Esophagus muscularis mucosa (tissue), 4 donors: ENCODE measurements at places on chromosomes 13 and 19. TPM values are rescaled to one million over a fixed set of nuclear protein-coding genes. Genes with fewer than 3 reads are reported as not detected.

GRCh38 chr19:29942404-29943261, 594 bp downstream of the URI1 start:
- DNase-seq = no peak

- no peak for DNase-seq
Measured at GRCh38 chr13:54574791-54575190, 1546.2 kb downstream of the OLFM4 start.

DNA sequence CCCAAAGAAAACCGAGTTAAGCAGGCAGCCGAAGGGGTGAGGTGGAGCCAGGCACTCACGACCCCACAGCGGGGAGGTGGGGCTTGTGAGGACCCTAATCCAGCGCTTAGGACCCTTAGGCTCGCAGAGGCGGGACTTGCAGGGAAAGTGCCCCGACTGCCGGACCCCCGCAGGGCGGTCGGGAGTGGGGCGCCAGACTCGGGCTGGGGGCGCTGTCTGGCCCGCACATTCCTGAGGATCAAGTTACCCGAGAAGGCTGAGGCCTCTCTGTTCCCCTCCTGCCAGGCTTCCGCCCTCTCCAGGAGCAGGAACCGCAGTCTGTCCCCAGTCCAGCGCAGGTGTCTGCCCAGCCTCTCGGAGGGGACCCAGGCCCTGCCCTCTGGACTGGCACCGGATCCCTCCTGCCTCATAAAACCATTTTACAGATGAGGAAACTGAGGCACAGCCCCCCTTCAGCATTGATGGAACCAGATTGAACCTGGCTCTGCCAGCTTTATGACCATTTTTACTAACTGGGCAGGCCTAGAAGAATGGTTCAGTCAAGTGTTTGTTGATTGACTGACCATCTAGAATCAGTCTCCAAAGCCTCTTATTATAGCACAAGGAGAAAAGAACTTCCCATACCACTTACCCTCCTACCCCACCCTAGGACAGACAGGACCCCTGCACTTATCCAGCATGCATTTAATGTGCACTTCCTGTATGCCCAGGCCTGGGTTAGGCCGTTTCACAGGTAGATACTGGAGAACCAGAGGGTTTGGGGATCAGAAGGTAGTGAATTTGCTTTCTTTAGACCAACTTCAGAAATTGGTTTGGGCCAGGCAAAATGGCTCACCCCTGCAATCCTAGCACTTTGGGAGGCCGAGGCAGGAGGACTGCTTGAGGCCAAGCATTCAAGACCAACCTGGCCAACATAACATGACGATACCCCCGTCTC, 6.7 kb upstream of the JUND start:
- no peak for DNase-seq

- no peak for DNase-seq
Measured at GRCh38 chr19:41745756-41746155, 9.6 kb upstream of the CEACAM6 start.

GRCh38 chr13:43629691-43630480, 156.9 kb downstream of the ENOX1 start:
- no peak for DNase-seq

DNA sequence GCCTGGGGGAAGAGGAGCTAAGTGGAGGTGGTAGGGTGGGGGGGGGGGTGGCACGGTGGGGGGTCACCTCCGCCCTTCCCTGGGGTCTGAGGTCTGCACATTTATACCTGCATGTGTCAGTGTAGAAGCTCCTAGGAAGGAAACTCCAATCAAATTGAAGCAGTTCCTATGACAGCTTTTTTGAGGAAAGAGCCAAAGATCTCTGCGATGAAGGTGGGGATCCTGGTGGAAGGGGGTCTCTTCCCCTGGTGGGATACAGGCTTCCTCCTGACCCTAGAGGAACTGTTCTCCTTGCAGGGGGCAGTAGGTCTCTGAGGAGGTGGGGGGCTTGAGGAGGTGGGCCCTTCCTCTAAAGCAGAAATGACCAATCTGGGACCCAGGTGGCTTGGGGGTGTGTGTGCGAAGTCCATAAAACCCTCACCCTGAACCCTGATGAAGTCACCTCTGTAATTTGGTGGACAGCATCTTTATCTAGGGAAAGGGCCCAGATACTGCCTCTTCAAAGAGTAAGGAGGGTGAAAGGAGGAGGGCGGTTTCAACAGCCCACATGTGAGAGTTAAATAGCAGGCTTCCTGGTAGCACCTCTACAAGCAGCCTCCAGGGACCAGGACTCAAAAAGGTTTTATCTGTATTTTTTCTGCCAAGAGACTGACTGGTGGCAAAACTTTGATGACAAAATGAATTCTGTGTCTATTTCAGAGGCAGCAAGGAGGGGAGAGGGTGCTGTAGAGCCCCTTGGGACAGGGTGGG, 12.9 kb downstream of the RANBP3 start:
- DNase-seq = no peak

DNA sequence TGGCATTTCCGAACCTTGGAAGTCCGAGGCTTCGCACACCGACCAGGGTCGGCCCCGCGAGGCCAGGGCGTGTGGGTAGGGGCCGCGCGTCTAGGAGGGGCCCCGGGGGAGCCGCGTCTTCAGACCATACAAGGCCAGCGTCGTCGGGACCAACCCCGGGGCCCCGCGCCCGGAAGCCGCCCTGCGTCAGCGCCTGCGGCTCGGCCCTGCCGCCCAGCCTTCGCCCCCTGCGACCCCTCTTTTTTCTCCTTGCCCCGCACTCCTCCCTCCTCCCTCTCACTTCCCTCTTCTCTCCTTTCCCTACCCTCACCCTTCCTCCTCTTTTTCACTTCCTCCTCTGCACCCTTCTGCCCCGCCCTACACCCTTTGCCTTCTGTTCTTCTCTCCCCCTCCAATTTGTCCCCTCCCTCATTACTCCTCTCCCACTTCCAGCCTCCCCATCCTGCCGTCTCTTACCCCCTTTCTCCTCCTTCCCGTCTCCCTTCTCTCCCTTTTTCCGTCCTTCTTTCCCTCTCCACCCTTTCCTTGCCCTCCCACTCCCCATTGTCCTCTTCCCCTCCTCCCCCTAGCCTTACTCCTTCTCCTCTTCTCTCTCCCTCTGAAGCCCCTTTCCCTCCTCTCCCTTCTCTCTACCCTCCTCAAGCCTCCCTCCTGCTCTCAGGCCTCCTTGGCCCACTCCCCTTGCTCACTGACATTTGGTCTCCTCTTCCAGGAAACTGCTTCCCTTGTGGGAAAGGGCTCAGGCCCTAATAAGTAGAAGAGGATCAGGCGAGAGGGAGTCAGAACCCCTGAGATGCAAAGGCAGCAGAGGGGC, 2.2 kb upstream of the PLEKHG2 start:
- no peak for DNase-seq

DNA sequence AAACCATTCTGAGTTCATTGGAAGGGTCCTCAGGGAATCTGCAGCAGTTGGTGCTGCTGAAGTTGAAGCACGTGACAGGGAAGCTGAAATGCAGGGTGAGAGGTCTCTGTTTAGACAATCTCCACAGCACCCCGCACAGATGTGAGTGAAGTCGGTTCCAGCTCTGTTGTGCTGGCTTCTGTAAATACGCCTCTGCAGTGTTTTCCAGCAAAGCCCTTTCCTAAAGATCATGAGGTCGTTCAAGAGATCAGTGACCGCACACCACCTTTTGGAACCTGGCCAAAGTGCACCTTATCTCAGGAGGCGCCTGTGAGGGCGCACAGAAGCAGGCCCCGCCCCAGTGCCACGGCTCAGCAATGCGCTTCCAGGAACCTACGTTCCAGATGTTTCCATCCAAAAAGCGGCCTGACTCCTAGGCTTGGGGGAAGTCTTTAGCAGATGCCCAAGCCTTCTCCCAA, 10.8 kb downstream of the CUL4A start:
- DNase-seq = no peak

DNA sequence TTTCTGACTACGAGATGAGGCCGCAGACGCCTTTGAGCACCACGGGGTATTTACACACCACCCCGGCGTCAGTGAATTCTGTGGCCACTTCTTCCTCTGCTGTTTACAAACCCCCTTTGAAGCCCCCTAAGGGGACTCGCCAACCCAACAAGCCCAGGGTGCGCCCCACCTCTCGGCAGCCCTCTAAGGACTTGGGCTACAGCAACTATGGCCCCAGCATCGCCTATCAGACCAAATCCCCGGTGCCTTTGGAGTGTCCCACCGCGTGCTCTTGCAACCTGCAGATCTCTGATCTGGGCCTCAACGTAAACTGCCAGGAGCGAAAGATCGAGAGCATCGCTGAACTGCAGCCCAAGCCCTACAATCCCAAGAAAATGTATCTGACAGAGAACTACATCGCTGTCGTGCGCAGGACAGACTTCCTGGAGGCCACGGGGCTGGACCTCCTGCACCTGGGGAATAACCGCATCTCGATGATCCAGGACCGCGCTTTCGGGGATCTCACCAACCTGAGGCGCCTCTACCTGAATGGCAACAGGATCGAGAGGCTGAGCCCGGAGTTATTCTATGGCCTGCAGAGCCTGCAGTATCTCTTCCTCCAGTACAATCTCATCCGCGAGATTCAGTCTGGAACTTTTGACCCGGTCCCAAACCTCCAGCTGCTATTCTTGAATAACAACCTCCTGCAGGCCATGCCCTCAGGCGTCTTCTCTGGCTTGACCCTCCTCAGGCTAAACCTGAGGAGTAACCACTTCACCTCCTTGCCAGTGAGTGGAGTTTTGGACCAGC, 5.3 kb downstream of the SLITRK5 start:
- DNase-seq = no peak

GRCh38 chr13:109646423-109646822, 140.0 kb downstream of the IRS2 start:
- DNase-seq = no peak

GRCh38 chr13:91216928-91217700, 130.4 kb upstream of the MIR17HG start:
- no peak for DNase-seq

DNA sequence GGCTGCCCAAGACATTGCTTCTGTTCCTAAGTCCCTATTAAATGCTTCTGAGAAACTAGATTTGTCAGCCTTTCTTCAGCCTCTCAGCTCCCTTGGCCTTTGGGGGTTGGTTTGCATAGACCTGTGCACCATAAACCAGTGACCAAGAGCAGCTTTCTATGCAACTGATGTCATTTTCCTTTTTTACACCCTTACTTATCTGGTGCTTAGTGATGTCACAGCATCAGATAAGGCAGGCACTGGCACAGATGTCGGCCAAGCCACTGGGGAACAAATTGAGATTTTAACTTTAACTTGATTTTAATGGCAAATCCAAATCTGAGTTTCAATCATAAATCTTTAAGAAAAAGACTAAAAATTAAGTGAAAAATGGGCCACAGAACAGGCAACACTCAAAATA, 59.8 kb downstream of the RUBCNL start:
- DNase-seq = no peak

- DNase-seq = no peak
Measured at GRCh38 chr19:58569191-58569942, 3.8 kb downstream of the MZF1 start.

DNA sequence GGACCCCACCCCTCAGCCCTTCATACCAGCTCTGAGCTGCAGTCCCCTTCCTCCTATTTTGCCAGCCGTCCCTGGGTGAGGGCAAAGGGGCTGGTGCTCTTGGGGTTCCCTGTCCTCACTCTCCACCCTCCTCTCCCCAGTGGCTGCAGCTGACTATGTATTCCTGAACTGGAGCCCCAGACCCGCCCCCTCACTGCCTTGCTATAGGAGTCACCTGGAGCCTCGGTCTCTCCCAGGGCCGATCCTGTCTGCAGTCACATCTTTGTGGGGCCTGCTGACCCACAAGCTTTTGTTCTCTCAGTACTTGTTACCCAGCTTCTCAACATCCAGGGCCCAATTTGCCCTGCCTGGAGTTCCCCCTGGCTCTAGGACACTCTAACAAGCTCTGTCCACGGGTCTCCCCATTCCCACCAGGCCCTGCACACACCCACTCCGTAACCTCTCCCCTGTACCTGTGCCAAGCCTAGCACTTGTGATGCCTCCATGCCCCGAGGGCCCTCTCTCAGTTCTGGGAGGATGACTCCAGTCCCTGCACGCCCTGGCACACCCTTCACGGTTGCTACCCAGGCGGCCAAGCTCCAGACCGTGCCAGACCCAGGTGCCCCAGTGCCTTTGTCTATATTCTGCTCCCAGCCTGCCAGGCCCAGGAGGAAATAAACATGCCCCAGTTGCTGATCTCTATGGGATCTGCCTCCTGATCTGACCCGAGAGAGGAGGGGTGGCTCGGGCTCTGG, 2.4 kb downstream of the COX7A1 start:
- no peak for DNase-seq

- DNase-seq = no peak
Measured at GRCh38 chr13:109425821-109426689, 360.3 kb downstream of the IRS2 start.

GRCh38 chr19:49997709-49998108, 27.5 kb downstream of the VRK3 start:
- DNase-seq = no peak

- no peak for DNase-seq
Measured at GRCh38 chr13:95199896-95200295, 101.4 kb downstream of the ABCC4 start.

GRCh38 chr19:33211794-33212435, 13.7 kb downstream of the SLC7A10 start:
- DNase-seq = no peak

- DNase-seq = no peak
Measured at GRCh38 chr19:4988770-4989251, 19.9 kb downstream of the KDM4B start.

DNA sequence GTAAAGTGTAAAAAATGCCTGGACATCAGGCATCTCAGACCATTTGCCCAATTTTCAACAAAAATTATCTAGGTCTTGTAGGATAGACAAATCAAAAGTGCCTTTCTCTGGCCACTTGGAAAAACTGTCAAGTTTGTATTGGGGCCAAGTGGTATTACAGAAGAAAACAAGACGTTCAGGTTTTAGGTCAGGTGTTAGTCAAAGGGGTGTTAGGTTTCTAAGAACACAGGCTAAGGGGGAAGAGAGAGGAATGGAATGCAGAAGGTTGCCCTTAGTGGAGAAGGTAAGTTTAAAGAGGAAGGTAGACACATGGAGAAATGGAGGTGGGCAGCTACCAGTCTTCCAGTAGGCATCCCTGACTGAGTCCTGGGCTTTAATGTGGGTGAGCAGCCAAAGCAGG, 19.9 kb upstream of the ZNF561 start:
- no peak for DNase-seq

DNA sequence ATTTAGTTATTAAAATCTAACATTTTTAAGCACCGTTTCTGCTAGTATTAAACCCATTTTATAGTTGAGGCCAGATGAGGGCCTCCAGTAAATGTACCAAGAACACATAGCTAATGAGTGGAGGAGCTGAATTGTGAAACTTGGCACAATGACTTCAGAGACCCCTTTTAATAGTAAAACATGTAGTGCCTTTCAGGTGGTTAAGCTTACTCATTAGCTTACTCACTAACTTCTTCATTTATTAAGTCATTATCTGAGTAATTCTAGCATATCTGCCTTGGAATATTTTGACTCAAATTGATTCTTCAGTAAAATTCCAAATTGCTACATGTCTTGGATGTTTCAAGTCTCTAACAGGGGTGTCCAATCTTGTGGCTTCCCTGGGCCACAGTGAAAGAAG, 735.2 kb downstream of the LIG4 start:
- DNase-seq = no peak

GRCh38 chr13:36142735-36143134, 11.6 kb upstream of the DCLK1 start:
- no peak for DNase-seq

SPIB gene
- 0.17 TPM for total RNA-seq

PNMA8A gene
- total RNA-seq = 2.9 TPM

MBD3L2 gene
- not detected for total RNA-seq

PGPEP1 gene
- total RNA-seq = 36.6 TPM

ANKRD10 gene
- 89.6 TPM for total RNA-seq

KRTDAP gene
- not detected for total RNA-seq

LGALS14 gene
- not detected for total RNA-seq

KLK3 gene
- not detected for total RNA-seq

USPL1 gene
- total RNA-seq = 19.4 TPM

PABPC3 gene
- 0.11 TPM for total RNA-seq

KLK7 gene
- not detected for total RNA-seq

CALR3 gene
- not detected for total RNA-seq

OR4F17 gene
- total RNA-seq = not detected
